ENCODE measurements at places on chromosomes 4 and X. TPM values are rescaled to one million over a fixed set of nuclear protein-coding genes. Genes with fewer than 3 reads are reported as not detected.

XG gene
- total RNA-seq = not detected

FAM133A gene
- 0.69 TPM for total RNA-seq

MAB21L2 gene
- not detected for total RNA-seq

SYNPO2 gene
- total RNA-seq = 1.7 TPM

PDLIM3 gene
- 0.10 TPM for total RNA-seq

ERVMER34-1 gene
- 1.2 TPM for total RNA-seq

MAGEC3 gene
- total RNA-seq = not detected

PAK3 gene
- not detected for total RNA-seq

TBC1D19 gene
- total RNA-seq = 3.6 TPM

TET2 gene
- 2.6 TPM for total RNA-seq

NUP62CL gene
- total RNA-seq = 18.1 TPM

MAGEH1 gene
- 6.9 TPM for total RNA-seq

MAOA gene
- total RNA-seq = 0.49 TPM

LGI2 gene
- 0.43 TPM for total RNA-seq

ANXA3 gene
- 59.6 TPM for total RNA-seq

MAGED2 gene
- total RNA-seq = 72.5 TPM

USP11 gene
- 51.9 TPM for total RNA-seq

ART3 gene
- not detected for total RNA-seq

EDA gene
- total RNA-seq = 0.76 TPM

ATRX gene
- 17.4 TPM for total RNA-seq

POU4F2 gene
- total RNA-seq = not detected

TCP11X2 gene
- total RNA-seq = not detected

CXCL1 gene
- total RNA-seq = 16.6 TPM

GAGE1 gene
- not detected for total RNA-seq

MTMR8 gene
- 0.45 TPM for total RNA-seq

Data from A549 treated with DMSO at 1 μM for 4 hours (cell line).